ENCODE measurements at places on chromosomes 6 and 20. TPM values are rescaled to one million over a fixed set of nuclear protein-coding genes. Genes with fewer than 3 reads are reported as not detected.

IPCEF1 gene
- polyA plus RNA-seq: 0.02 TPM

DNA sequence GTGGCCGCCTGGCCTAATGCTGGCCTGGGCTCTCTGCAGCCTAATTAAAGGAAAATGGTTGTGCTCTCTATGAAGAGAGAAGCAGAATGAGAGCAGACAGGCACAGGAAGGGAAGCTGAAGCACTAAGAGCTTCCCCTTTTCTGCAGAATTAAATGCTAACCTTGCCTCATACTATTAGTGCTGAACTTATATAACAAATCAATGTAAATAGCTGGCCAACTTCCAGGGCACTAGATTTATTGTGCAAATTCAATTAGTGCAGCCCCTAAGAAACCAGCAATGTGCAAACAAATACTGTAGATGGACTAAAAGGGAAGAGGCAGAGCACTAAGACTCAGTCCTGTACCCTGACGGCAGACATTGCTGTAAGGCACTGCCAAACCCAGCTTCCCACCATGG, 36.1 kb upstream of the INSM1 start:
- DNase-seq: no peak

LPIN3 gene
- polyA plus RNA-seq: 9.1 TPM

GRCh38 chr20:37366743-37367142, 20.8 kb downstream of the SRC start:
- DNase-seq: no peak

DNA sequence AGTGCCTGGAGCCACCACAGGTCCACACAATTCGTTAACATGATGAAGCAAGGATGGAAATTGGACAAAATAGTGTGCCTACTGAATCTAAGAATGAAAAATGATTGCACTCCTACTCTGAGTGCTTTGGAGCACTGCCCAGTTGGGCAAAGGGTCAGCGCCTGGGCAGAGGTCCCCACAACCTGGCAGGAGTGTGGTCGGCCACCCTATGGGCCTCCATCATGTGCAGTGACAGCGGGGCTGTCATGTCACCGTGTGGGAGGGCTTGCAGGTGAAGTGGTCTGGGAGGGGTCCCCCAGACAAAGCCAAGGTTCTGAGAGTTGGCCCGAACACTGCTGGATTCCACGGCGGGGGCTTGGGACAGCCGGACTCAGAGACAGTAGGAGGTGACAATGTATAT, 36.2 kb upstream of the CD93 start:
- no peak for DNase-seq

GRCh38 chr6:8904754-8905153, 469.4 kb upstream of the SLC35B3 start:
- DNase-seq: no peak

NOX3 gene
- not detected for polyA plus RNA-seq

MICB gene
- 21.9 TPM for polyA plus RNA-seq

- DNase-seq: no peak
These were observed 144.2 kb downstream of the PREX1 start for GRCh38 chr20:48683467-48684175.

GRCh38 chr6:8633762-8634161, 198.4 kb upstream of the SLC35B3 start:
- no peak for DNase-seq

DNA sequence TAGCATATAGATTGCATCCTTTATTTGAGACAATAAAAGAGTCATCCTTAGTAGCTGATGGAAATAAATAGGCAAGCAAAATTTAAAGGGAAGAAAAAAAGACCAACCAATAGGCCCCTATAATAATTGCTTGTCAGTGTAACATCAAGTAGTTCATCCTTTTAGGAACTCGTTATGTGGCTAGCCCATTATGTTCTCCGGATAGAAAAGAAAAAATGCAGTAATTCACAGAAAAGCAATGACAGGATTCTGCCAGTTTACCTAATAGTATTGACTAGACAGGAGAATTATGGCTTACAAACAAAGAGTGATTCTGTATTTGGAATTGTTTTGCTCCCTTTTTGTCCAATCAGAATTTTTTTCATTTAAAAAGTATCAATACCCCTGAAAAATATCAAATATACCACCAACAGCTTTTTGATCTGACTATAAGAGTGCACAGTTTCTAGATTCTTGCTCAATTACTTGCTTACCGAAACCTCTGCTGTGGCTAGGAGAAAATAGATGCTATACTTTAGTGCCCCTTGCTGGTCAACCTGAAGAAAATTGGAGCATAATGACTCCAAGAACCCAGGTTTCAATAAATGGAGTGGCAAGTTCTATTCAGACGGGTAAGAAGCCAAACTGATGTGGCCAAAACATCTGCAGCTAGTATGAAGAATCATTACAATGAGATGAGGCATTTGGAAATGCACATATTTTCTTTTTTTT, 91.5 kb upstream of the SASH1 start:
- no peak for DNase-seq

Data from BJ (cell line).